ENCODE measurements at places on chromosomes 13 and 19. TPM values are rescaled to one million over a fixed set of nuclear protein-coding genes. Genes with fewer than 3 reads are reported as not detected.

ZNF491 gene
- 1.2 TPM for total RNA-seq

GRCh38 chr13:114115191-114115671 lies 17.2 kb downstream of the RASA3 start:
- no peak overlapping the region for H3K4me3 ChIP-seq
- H3K4me1 ChIP-seq: no peaks in the 10 kb centered on the region
- no peaks in the 10 kb centered on the region for H3K36me3 ChIP-seq
- DNase-seq: peak; percentile 78
- peak overlapping the region; percentile 50 for H3K27ac ChIP-seq

- H3K4me3 ChIP-seq: peak overlapping the region; percentile 76
- no peaks in the 10 kb centered on the region for H3K27me3 ChIP-seq
- H3K36me3 ChIP-seq: no peaks in the 10 kb centered on the region
These were observed 518 bp downstream of the TFDP1 start for GRCh38 chr13:113584870-113585671.

DNA sequence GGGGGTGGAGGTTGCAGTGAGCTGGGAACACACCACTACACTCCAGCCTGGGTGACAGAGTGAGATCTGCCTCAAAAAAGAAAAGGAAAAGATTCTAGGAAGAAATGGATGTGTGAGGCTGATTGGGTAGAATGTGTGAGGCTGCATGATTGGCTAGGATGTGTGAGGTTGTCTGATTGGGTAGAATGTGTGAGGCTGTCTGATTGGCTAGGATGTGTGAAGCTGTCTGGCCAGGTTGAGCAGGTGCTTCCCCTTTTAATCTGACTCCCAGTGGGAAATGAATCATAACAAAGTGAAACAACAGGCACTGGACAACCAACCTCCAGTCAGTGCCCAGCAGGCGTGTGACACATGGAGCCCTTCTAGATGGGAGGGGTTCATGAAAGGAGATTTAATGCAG lies 14.7 kb downstream of the C13orf46 start:
- no peak overlapping the region for H3K27ac ChIP-seq
- no peaks in the 10 kb centered on the region for H3K36me3 ChIP-seq
- no peak for DNase-seq
- H3K4me3 ChIP-seq: no peak overlapping the region
